BJ (cell line): ENCODE measurements at places on chromosomes 4 and X. TPM values are rescaled to one million over a fixed set of nuclear protein-coding genes. Genes with fewer than 3 reads are reported as not detected.

DNA sequence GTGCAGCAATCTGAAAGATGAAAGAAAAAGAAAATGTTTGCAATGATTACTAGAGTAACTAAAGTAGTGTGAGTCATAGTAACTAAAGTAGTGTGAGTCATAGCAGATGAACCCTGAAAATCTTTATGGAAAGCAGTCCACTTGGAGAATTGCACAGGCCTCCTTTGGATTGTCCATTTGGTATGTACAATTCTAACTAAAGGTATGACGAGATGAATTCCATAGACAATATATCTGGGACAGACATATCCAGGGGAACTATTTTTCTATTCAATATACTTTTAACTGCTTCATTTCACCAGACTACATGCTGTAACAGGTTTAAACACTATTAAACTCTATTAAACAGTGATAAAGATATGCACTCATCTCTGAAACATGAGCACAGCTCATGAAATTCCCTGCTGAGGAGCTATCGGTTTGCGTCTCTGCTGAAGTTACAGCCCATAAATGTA, 798.7 kb downstream of the PCDH7 start:
- peak; percentile 21 for DNase-seq

DNA sequence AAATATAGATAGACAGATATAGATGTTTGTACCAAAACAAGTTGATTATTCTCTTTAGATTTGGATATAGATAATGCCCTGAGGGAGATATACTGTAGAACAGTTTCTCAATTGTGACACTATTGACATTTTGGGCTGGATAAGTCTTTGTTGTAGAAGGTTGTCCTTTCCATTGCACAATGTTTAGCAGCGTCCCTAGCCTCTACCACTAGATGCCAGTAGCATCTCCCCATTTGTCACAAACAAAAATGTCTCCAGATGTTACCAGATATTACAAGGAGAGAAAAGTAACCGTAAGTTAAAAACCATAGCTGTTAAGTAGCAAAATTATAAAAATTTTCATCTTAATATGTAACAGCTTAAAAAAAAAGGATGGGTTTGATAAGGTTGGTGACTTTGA, 2595.3 kb downstream of the ARAP2 start:
- DNase-seq: no peak

GRCh38 chr4:15354371-15355297, 73.2 kb upstream of the C1QTNF7 start:
- no peak for DNase-seq

GRCh38 chr4:2385516-2385915, 32.9 kb downstream of the ZFYVE28 start:
- DNase-seq: no peak

- DNase-seq: no peak
These were observed 31.3 kb downstream of the ADGRL3 start for GRCh38 chr4:61231421-61231820.

Gene CCKAR
- polyA plus RNA-seq: 0.12 and 0.17 TPM in 2 replicates
